ENCODE measurements at places on chromosomes 3 and 15. TPM values are rescaled to one million over a fixed set of nuclear protein-coding genes. Genes with fewer than 3 reads are reported as not detected.

DNA sequence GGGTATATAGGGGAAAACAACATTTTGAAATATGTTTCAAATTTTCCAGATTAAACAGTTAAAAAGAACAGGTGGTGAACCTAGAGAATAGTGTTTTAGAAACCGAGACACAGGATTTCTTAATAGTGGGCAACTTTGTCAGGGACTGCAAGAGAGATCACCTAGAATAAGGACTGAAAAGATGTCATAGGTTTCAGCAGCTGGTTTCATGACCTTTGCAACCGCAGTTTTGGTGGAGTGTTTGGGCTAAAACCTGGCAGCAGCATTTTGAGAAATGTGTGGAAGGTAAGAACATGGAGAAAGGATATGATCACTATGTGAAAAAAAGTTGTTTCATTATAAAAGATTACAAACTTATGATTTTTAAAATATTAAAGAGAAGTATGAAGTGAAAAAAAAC is 34.9 kb downstream of the PRKCI start:
- DNase-seq = no peak

- peak; percentile 73 for DNase-seq
These were observed 202.0 kb downstream of the AKAP13 start for GRCh38 chr15:85582131-85583079.

GRCh38 chr3:13644341-13645117 is 95.6 kb downstream of the FBLN2 start:
- no peak for DNase-seq

- no peak for DNase-seq
These were observed 66.8 kb upstream of the ADAMTSL3 start for GRCh38 chr15:83587091-83587490.

DNA sequence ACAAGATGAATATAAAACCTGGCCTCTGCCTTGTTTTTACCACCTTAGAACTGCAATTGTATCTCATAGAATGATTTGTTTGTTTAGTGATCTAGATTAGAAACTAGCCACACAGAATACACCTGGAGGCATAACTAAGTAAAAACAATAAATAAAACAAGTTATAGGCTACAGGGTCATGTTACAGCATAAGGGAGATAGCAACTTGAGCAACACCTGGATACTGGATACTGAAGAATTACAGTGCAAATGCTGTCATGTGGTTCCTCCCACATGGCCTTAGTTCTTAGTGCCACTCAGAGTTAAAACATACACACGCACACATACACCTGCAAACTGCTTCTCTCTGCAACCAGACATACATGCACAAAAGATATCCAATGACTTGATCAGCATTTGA is 563.4 kb upstream of the DPPA4 start:
- no peak for DNase-seq

DNA sequence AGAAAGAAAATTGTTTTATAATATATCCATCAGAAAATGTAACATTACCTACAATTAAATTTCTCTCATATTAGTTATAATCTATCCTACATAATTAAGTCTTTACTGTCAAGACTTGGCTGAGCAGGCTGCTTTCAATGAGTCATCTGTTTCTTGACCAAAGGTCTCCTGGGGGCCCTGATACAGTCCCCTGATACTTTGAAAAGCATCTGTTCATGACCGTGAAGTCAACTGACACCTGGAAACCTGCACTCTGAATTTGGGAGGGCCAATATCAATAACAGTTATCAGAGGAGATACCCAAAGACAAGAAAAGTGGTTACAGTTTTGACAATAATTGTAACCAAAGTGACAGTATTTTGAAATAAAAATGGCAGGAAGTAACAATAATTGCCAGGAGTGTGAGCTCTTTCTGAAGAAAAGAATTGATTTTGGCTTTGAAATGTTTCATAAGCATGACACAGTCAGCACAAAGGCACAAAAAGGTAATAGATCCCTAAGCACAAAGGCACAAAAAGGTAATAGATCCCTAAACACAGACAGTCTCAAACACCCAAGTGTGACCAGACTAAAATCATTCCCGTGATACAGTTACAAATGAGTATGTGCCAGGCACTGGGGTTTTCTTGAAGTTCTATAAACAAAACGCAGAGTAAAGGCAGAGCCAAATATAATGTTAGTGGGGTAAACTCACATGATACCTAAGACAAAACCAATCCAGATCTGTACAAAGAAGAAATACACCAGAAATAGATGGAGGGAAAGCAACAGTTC is 260.7 kb downstream of the PLOD2 start:
- no peak for DNase-seq

GRCh38 chr15:58752716-58753115 is 3.2 kb upstream of the ADAM10 start:
- DNase-seq = no peak

DNA sequence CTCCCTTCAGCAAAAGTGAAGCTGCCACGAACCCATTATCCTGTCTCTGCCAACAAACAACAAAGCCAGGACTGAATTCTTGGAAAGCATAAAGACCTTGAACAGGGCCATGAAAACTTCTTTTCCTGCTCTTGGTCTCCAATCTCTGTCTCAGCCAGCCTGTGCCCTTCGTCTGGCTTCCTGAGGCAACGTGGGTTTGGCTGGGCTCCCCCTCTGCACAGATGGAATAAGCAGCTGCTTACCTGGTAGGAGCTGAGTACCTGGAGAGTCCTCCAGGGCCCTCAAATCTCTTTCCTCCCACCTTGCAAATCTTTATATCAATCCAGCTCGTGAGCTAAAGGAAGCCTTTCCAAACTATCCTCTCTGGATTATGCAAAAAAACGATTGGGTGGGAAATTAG is 97.6 kb upstream of the PSMD6 start:
- no peak for DNase-seq

DNA sequence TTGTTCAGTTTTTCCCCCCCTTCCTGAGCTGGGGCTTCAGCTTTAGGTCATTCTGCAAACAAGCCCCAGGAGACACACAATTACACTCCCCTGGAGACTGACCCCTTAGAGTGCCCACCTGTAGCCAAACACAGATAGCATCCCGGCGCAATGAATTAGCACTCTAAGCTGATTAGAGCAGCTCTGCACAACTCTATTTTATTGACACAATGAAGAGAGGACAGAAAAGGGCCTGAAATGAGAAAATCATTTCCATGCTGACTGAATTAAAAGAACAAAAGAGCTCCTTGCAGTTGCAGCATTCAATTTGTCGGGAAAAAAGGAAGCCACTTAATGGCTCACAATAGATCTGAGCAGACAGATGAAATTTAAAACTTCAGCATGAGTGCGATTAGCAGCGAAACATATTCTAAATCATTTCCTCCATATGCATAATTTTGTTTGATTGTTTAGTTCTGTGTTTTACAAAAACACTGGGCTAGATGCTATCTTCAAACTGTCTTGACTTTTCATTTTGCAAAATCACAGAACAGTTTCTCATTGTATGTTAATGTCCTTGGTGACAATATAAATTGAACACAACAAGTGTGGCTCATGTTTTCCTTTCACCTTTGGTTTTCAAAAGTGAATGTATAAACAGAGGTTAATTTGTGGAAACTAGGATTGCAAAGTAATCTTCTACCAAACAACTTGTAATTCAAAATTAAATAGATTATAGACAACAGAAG is 308.6 kb downstream of the MECOM start:
- no peak for DNase-seq

DNA sequence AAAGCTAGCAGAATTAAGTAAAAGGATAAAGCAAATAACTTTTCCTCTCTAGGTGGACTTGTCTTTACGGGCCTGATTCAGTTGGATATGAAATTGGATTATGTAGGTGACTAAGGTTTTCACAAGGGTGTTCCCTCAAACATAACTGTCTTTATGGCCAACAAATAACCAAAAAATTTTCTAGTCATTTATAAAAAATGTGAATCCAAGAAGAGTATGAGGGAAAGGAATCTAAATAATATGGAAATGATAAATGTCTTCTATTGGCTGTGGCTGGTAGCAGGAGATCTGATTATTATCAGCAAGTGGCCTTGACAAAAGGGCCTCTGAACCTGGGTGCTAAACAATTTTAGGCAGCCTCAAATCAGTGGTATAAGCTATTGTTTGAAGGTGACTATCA is 594.0 kb upstream of the UBE2E2 start:
- DNase-seq = no peak

DNA sequence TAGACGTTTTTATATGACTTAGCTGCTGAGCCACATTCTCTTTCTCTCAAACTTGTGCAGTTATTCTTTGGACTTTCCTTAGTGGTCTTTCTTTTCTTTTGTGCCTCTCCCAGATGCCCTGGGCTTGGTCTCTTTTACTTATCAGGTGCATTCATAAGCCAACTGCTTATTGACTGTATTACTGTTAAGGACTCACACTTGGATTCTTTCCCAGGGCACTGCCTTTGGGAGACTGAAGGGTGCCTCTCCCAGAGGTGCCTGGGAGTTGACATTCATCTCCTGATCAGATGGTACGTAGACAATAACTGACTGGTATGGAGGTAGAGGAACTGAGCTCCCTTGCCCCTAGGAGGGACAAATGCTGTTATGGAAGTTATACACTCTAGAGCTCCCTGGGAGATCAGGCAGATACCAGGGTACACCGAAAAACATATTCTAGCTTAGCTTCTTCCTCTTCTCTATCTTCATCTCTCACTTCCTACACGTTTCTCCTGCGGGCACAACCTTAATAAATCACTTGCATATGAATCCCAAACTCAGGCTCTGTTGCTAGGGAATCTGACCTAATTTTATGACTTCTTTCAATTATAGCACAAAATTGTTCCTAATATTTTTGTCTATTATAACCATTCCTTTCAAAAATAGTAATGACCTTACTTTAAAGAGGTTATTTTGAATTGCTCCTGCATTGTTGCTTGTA is 24.7 kb downstream of the PARP15 start:
- no peak for DNase-seq

DNA sequence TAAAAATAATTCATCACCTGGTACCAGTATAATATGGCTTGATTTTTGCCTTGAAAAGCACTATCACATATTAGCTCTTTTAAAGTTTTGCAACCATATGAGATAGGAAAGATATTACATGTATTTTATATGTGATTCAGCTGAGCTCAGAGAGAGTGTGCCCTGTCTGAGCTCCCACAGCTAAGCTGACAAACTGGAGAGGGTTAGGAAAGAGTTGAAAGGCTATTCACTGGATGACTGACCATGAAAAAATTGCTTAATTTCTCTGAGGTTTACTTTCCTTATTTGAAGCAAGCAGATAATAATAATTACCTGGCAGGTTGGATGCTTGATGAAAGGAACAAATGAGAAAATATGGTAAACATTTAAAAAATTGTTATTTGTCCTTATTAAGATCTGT is 97.4 kb upstream of the CCDC80 start:
- no peak for DNase-seq

DNA sequence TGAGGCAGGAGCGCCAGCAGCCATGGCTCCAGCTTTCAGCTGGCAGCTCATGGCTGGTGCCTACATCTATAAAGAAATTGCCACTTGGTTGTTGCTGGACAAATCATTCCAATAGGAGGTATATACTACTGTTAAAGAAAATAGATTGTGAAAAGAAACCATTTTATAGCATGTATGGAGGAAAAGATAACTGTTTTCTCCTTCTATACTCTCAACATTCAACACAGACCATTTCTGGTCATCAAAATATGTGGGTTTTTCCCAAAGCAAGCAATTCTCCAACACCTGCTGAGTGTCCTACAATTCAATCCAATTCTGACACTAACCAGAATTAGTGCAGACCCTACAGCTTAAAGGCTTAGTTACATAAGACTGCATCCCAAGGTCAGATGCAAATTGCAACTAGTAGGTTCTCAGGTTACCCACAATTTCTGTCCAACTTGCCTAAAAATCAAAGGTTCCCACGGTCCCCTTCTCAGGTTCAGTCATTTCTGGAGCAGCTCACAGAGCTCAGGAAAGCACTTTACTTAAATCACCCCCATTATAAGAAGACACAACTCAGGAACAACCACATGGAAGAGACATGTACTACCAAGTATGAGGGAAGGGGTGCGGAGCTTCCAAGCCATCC is 42.4 kb upstream of the STRIT1 start:
- DNase-seq = no peak

GRCh38 chr15:70092464-70093027 is 5.2 kb downstream of the TLE3 start:
- DNase-seq = no peak

DNA sequence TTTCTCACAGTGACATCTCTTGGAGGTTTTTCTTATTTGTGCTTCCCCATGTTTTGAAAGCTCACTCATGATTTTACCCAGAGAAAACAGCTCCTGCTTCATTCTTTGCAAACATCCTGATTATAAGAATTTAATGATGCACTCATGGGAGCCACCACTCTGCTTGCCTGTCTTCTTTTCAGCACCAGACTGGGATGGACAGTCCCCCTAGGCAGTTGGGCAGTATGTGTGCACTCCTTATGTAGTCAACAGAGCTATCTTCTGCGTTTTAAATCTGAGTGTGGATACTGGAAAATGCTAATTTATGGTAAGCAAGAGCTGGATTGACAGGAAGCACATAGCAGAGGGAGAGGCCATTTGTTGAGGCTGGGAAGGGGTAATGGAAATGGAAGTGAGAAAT is 276.1 kb downstream of the AGBL1 start:
- DNase-seq = no peak

DNA sequence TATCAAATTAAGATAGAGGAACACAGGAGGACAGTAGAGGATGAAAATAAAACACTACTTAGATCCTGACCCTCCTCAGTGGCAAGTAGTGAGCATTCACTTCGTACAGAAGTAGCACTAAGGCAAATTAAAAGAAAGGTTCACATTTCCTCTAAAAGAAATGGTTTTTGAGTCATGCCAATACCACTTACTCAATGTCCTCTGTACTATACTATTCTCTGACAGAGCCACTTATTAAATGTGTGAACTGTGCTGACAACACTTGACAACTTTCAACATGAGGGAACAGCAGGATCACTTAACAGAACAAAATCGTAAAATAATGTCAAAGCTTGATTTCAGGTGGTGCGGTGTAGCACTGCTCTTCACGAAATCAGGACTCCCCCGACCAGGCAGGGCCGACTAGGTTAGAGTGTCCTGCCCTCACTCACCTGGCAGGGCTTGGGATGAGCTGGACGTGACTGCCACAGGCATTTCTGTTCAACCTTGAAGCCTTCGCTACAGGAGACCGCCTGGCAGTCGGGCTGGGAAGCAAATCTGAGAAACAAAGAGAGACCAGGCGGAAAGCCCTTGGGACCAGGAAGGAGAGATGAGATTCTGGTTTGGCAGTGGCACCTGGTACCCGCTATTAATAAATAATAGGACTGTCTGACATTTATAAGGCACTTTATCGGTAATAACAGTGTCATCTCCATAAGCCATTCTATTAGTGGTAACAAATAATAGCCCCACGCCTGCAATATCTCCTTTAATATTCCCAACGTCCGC is 611 bp upstream of the SLC27A2 start:
- DNase-seq = no peak

- DNase-seq = no peak
These were observed 9.0 kb upstream of the SMAD6 start for GRCh38 chr15:66692808-66693596.

IL16 gene
- 5.3 TPM for total RNA-seq

LDHAL6B gene
- total RNA-seq = not detected

CHRD gene
- total RNA-seq = 5.2 TPM

MOBP gene
- total RNA-seq = not detected

CCDC13 gene
- total RNA-seq = 0.47 TPM

KBTBD13 gene
- total RNA-seq = 5.7 TPM

BAHD1 gene
- 13.3 TPM for total RNA-seq

GOLGA8J gene
- 0.34 TPM for total RNA-seq

EFL1 gene
- total RNA-seq = 13.1 TPM

All from psoas muscle (tissue), 8 donors.